ENCODE measurements at places on chromosomes 5 and 9.

GRCh38 chr9:131827821-131828369 lies 88.0 kb upstream of the RAPGEF1 start:
- DNase-seq = no peak

- DNase-seq = peak; percentile 34
Observed at GRCh38 chr9:63859475-63860215, 1425.4 kb downstream of the FOXD4L5 start.

- DNase-seq = no peak
Observed at GRCh38 chr9:6498982-6499381, 86.0 kb downstream of the UHRF2 start.

- no peak for DNase-seq
Observed at GRCh38 chr5:79030663-79031484, 38.6 kb downstream of the DMGDH start.

DNA sequence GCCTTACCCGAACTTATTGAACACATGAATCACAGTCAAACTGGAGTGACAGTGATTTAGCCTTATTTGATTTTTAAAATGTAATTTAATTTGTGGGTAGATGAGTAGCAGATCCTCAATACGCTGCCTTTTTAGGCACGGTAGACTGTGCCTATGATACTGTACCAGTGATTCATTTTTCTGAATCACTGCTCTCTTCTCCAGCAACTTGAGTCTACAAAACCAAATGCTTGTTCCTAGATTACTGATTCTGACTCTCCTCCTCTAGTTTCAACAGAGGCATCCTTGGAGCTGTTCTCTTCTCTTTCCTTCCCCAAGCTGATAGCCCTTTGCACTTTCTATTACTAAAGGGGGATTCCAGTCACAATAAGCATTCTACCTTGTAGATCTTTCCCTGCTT lies 94.3 kb upstream of the IL7R start:
- no peak for DNase-seq

DNA sequence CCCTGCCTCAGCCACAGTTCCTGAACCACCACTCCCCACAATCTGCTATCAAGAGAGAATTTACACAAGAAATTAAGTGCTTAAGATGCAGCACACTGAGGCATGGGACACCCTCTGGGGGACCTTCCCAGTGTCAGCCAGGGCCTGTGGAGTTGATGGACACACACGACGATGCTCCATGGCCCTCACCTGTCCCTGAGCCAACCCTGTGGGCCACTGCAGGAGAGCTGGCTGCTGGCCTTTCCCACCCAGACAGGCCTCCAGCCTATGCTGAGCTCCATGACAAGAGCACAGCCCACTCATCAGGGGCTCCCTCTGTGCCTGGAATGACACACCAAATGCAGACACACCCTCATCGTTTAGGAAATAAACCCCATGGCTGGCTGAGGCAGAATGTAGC lies 124.6 kb downstream of the ADAMTS16 start:
- DNase-seq = no peak

GRCh38 chr9:128142596-128142995 lies 6.7 kb upstream of the LCN2 start:
- DNase-seq = no peak

- DNase-seq = no peak
Observed at GRCh38 chr5:170865622-170866021, 3.8 kb downstream of the RANBP17 start.

DNA sequence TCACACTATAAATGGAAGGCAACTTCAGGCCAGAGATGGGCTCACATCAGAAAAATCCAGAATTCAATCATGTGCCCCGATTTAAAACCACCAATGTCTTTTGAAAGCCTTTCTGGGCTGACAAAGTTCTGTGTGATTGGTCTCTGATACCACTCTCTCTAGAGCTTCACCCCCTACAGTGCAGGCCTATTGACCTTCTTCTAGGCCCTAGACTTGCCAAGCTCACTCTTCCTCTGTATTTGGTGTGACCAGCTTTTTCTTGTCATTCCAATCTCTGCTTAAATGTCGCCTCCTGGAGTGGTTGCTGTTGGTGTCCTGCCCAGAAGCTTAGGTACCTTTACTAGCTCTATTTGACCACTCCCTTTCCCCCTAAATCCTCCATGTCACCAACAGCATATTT lies 78.7 kb downstream of the GCNT4 start:
- DNase-seq = no peak

GRCh38 chr5:90161414-90161813 lies 248.1 kb downstream of the CETN3 start:
- no peak for DNase-seq

GRCh38 chr5:54234304-54234933 lies 76.0 kb downstream of the ARL15 start:
- no peak for DNase-seq

GRCh38 chr5:61805101-61805500 lies 473.0 kb downstream of the ZSWIM6 start:
- DNase-seq = no peak

DNA sequence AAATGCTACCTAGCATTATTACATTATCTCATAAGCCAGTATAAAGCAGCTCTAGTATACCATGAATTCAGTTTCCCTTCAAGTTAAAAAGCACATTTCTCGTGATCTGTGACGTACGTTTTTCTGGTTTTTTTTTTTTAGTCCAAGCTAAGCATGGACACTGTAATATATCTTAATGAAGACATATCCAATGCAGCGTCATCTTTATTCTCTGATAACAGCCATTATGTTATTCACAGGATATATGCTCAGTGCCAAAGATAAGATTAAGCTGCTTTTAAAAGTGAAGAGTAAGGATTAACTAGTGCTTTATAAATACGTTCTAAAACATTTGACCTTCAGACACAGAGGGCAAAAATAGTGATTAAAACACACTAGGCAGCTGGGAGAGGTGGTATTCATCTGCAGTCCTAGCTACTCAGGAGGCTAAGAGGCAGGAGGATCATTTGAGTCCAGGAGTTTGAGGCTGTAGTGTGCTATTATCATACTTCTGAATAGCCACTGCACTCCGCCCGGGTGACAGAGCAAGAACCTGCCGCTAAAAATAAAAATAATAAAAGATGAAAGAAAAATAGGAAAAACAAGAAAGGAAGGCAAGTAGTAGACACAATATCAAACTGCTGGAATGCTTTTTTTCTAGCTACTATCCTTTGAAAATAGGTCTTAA lies 7.7 kb downstream of the CSNK1A1 start:
- no peak for DNase-seq

DNA sequence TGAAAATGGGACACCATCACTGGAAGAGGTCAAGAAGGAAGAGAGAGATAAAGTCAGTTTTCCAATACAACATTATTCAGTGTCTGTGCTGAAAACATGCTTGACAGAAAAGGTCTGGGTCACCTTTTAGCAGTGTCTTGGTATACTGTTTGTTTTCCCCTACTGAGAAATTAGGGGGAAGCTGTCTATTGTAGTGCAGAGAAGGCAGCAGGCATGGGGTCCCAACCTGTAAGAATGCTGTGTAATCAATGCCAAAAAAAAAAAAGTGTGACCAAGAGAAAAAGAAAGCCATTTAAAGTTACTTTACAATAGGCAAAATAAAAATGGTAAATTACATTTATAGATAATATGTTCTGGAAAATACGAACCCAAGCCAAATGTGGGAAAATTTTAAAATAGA lies 139.3 kb downstream of the RAB3C start:
- no peak for DNase-seq

DNA sequence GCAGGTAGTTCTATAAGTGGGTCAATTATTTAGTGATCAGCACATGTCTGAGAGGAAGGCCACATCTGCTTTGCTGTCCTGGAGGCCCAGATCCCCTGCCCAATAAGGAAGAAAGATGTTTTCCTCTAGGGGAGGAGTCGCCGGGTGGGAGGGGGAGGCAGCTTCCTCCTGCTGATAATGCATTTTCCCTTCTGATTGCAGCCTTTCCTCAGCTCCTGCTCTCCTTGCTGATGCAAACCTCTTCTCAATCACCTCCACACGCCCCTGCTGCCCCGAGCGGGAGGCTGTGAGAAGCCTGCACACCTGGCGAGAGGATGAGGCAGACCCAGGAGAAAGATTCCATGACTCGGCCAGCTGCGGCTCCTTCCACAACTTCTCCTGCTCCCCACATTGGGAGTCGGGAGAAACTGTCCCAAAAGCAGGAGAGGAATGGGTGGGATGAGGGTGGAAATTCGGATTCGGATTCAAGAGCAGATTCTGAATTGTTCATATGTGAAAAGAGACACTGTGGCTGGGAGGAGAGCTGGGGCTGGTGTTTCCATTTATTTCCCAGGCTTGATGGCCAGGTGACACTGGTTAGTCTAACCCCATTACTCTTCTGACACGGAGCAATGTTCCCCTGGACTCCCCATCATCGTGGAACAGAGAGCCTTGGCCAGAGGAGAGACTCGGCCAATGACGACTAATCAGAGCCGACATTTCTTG lies 6.8 kb upstream of the NTNG2 start:
- DNase-seq = no peak

GRCh38 chr5:111748304-111748763 lies 8.7 kb downstream of the NREP start:
- DNase-seq = no peak

DNA sequence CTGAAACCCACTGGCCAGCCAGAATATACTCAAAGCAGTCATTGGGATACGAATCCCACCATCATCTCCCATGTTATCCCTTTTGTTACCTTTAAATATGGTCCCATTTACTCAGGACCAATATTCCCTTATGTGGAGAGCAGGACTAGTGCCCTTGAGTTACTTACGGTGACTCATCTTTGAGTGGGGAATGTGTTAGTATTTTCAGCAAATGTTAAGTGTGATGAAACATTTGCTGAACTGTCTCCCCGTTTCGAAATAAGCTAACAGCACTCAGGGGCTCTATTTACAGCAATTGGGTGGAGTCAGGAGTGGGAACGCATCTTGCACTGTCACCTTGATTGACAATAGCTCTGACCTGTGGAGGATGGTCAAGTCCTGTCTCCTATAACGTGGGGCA lies 67.4 kb downstream of the CTSL start:
- DNase-seq = no peak

- DNase-seq = no peak
Observed at GRCh38 chr9:128136816-128137793, 9.6 kb upstream of the PTGES2 start.

- peak; percentile 64 for DNase-seq
Observed at GRCh38 chr9:35675732-35676392, 2.1 kb downstream of the CA9 start.

- no peak for DNase-seq
Observed at GRCh38 chr9:94031946-94032345, 52.3 kb upstream of the PTPDC1 start.

DNA sequence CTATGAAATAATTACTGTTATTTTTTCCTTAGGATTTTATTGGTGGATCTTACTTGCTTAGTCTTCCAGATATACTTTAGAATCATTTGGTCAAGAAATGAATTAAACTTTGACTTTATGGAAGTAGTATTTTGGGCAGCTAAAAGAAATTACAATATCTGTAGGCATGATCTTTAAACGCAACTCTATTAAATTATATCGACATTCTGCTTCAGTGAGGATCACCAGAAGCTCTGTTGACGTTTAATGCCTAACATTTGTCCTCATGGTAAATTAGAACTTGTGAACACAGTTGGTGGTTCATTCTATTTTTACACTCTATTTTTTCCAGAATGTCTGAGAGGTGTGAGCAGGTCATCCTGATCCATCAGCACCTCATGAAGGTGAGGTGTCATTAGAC lies 211.6 kb downstream of the TMEM167A start:
- DNase-seq = no peak

DNA sequence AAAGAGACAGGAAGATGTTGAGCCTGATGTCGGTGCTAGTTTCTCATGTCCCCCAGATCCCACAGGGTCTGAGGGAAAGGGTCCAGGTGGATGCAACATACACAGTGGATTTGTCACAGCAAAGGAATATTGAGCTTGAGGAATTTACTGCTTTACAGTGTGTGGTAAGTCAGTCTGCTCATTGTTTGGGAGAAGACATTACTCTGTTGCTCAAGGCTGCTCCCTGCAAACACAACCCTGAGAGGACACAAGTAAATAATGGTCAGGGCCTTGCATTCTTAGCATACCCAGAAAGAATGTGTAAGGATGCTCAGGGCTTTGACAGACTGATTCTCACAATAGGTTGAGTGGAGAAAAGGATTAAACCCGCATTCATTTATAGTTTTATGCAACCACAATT lies 7.3 kb upstream of the MAN2A1 start:
- no peak for DNase-seq

GRCh38 chr5:133229931-133230664 lies 178.3 kb downstream of the HSPA4 start:
- no peak for DNase-seq

GRCh38 chr9:101403516-101404285 lies 5.0 kb downstream of the ZNF189 start:
- no peak for DNase-seq

- DNase-seq = no peak
Observed at GRCh38 chr5:16773991-16774390, 157.2 kb upstream of the RETREG1 start.

DNA sequence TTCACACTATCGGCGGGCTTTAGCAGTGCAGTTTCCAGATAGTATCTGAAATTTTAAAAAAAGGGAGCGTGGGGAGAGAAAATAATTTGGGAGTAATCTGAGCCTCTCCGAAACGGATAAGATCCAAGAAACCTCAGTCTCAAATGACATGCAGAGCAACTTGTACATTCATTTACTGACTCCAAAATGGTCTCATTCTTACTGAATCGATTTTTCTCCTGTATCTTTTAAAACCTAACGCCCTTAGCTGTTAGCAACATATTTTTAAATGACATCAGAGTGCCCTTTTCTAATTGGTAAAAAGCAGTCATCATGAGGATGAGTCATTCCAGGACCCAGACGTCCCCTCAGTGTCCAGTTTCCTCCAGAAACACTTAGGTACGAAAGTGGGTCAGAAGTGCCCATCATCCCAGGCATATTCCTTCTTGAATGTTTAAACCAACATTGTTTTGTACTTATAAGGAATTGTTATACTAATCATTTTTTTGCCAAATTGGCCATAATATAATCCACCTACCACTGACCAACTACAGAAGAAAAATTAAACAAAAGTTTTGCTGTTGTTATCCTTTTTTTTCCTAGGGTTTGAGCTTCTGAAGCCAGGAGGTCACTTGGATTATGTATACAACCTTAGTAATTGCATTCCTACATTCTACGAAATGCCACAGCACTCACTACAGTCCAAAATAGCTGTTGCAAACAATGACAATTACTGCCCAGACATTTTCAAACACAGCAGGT lies 354.4 kb downstream of the ADAMTS6 start:
- DNase-seq = no peak

- no peak for DNase-seq
Observed at GRCh38 chr9:33795819-33796218, 458 bp downstream of the PRSS3 start.

DNA sequence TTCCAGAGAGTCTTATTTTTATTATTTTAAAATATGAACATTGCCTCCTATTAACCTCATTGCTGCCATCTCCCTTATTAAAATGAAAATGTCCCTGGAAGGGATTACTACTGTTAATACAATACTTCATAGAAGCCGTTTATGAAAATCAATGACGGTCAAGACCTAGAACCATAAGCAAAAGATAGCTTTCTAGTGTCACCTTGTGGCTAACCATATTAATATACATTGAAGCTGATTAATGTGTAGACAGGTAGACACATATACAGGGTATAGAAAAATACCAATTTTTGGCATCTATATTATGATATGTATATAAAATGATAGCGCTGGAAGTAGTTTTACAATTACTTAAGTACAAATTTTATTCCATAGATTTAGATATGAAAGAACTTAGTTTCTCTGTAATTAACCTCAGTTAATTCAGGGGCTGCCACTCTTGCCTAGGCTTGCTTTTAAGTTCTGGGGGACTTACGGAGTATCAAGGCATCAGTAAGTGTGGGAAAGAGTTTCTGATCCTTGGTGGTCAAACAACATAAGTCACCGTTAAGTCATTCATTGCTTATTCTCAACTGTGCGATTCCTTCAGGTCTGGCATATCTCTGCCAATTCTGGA lies 2.5 kb upstream of the YTHDC2 start:
- DNase-seq = no peak

GRCh38 chr5:51987239-51987638 lies 604.0 kb downstream of the ISL1 start:
- no peak for DNase-seq

Measured in activated naive CD8-positive, alpha-beta T cell treated with anti-CD3 and anti-CD28 coated beads, Interleukin-2, amount 10 ng/mL, durations not matched to agents 7 days and 5 days (primary cell).